ENCODE measurements at places on chromosomes 6 and 20.

DNA sequence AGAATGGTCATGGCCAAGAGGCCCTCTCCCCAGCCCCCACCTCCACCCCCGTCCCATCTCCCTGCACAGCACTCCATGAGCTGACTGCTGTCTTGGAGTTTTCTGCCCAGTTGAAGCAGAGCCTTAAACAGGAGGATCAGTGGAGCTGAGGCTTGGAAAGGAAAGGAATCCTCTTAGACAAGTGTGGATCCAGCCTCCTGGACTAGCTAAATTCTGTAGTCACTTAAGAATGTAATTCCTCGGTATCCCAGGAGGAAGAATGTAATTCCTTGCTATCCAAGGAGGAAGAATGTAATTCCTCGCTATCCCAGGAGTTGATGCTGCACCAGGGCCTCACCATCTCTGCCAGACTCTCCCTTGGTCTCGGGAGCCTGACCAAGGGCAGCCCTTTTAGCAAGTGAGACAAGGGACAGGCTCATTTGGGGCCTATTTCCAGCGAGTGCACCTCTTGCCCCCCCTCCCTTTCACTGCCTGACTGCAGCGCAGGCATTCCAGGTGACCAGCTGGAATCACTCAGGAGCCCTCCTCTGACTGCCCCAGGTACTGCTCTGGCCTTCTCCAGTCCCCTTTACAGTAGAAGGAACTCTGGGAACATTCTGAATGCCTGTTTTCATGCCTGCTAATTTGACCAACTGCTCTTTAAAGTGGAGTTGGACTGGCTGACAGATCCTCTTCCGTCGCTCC is 76.2 kb downstream of the TCP11 start:
- no peak for DNase-seq

DNA sequence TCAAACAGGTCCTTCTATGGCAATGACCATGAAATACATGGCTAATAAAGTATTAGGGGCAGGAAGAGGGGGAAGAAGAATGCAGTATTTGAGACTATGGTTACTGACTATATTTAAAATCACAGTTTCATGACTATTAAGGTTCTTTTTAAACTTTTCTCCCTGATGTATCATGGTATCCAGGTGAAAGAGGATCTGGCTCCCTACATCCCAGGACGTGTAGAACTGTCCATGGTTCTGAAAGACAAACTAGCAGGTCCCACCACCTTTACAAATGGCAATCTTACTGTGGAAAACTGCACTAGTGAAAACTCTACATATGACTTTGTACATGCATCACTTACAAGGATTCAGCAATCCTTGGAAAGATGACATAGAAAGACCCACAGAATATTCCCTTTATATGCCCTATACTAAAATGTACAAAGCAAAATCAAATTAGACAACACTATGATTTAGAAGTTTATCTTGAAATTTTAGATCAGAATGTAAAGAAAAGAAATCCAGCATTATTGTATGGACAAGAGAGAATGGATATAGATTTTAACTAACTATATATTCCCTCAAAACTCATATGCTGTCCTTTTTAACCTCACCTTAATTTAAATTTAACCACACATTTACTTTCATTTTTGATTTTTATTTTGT is 33.5 kb downstream of the RPP21 start:
- no peak for DNase-seq

- DNase-seq = no peak
These were observed 18.8 kb upstream of the ITCH start for GRCh38 chr20:34344238-34344637.

DNA sequence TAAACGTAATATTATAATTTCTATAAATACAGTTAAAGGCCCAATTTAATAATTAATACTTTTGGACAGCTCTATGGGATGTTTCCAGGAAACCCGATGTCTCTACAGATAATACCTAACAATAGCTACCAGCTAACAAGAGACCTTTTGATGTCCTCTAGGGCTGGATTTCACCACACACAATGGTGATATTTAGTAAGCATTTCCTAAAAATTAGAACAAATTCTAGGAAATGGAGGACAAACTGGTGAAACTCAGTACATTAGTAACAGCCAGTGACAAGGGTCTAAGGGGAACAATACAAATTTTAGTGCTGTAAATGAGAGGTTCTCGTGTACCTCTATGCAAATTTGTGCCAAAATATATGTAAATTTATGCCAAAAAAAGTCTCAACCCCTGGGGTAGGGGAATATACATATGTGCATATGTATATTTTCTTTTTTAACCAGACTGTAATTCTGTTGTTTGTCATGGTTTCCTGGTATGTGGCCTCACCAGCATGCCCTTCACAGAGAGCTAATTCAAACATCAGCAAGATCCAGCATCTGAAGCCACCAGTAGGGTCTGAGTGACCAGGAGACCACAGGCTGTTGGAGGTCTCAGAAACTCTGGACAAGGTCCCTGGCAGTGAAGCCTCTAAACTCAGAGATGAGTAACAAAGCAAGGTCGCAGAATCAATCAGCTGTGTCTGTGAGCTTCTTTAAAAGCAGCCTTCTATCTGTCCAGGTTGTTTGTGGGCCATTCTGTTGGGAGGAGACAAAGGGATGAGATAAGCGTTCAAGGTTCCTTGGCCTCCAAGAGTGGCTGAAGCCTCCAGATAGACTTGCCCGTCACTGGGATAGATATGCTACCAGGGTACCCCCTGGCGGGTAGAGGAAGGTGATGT is 235.1 kb upstream of the RREB1 start:
- no peak for DNase-seq

DNA sequence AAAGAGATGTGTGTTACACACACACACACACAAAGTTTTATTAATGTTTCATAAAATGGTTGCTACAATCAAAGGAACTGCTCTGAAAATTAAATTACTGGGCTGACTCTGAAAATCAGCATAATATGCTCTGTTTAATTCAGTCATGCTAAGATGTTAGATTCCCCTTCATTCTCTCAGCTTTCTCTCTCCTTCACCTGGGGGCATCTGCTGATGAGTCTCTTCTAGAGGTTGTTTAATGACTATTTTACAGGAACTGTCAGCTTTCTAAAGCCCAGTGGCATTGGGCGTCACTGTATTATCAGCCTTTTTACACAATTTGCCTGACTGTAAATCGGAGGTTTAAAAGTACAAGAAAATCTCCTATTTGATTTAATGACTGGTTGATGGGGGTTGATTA is 559.7 kb upstream of the POU3F2 start:
- DNase-seq = no peak

GRCh38 chr20:1160991-1161390 is 23.8 kb downstream of the TMEM74B start:
- DNase-seq = no peak

DNA sequence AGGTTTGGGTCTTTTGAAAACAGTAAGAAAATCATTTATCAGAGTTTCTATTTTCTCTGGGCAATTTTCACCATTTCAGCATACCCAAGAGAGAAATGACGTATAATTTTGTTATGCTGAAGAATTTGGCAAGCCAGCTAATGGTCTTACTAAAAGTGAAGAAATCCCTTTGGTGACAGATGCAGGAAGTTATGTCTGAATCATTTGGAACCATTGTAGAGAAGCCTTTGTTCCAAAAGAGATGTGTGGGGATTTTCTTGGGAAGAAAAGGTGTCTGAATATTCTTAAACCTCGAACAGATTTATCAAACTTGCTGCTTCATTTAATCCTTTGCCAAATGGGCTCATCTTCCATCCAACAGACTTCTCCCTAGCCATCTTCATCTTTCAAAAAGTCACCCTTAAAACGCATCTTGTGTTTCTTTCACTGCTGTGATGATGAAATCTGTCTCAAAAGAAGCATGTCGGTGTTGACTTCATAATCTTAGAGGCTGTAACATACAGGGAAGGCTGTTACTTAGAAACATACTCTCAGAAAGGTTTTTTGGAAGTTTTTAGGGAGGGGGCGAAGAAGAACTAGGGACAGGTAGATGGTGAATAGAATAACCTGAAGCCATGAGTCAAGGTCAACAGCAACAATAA is 39.5 kb downstream of the CITED2 start:
- no peak for DNase-seq

- DNase-seq = no peak
These were observed 39.2 kb upstream of the TXLNB start for GRCh38 chr6:139330826-139331500.

DNA sequence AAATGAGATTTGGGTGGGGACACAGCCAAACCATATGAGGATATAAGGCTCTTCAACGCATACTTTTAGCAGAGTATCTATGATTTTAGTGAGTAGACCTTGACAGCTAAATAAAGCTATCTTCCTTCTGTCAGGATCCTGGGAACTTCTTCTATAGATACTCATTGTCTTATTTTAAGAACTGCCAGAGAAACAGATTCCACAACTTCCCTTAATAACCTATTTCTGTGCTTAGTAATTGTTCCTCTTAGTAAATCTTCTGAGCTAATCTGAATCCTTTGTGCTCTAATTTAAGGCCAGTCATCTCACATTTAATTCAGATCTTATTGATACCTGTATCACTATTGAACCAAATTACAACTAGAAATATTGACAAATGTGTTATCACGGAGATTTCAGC is 64.0 kb upstream of the CEP85L start:
- no peak for DNase-seq

- DNase-seq = no peak
These were observed 43.3 kb upstream of the MRPS10 start for GRCh38 chr6:42260972-42261371.

DNA sequence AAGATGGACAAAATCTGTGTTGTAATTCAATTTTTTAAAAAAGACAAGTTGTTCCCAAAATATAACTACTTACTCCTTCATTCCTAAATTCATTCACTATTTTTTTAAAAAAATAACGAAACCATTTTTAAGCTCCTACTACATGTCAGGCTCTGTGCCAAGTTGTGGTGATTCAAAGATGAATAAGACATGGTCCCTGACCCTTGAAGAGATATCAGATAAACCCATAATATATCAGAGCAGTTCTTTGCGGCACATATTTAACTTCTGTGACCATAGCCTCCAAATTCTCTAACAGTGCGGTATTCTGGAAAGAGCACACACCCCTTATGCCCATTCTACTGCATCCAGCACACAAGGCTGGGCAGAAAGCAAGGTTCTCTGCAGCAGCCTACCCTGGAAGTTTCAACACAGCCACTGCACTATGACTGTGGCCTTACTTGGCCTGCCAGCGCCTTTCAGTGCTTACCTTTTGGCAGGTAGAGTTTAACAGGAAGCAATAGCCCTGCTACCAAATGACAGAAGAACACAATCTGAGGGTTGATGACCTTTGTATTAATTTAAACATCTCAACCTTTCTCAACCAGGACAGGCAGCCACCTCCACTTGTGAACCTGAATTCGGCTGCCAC is 406.5 kb downstream of the BTBD9 start:
- no peak for DNase-seq

- no peak for DNase-seq
These were observed 184.2 kb downstream of the PHF3 start for GRCh38 chr6:63819831-63820230.

GRCh38 chr6:106451439-106451838 is 90.9 kb downstream of the CRYBG1 start:
- DNase-seq = no peak

GRCh38 chr6:138219901-138220300 is 1.6 kb upstream of the PBOV1 start:
- no peak for DNase-seq

DNA sequence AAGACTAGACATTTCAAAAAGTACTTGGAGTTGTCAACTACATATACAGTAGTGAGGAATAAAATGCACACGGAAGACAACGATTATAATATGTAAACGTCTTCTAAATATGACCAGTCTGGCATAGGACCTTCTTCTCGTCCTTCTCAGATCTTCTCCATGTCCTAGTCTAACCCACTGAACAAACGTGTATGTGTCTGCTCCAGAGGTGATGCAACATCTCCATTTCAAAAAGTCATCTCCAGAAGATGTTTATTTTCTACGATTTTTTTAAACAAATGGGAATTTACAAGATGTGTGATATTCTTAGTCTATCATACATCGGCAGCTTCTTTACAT is 89.9 kb downstream of the GPX5 start:
- DNase-seq = no peak

GRCh38 chr6:31651602-31652191 is 764 bp downstream of the BAG6 start:
- DNase-seq = no peak

- DNase-seq = no peak
These were observed 18.0 kb downstream of the HFE start for GRCh38 chr6:26105109-26105730.

DNA sequence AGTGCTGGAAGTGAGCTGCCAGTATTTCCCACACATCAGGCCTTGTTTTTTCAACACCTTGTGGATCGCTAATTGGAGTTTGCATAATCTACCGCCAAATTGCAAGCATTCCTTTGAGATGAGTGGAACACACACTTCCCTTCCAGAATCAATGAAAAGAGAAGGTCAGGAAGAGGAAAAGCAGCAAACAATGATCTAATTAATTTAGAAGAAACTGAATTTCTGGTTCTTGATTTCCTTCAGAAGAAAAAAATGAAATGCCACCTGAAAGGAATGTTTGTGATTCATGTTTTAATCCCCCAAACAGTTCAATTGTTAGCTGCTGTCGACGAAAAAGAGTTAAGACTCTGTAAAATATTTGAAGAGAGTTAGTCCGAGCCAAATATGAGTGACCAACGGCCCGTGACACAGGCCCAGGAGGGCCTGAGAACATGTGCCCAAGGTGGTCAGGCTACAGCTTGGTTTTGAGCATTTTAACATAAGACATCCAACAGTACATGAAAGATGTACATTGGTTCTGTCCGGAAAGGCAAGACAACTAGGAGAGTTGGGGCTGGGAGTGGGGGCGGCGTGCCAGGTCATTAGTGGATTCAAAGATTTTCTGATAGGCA is 182.3 kb downstream of the MTFR2 start:
- DNase-seq = no peak

- no peak for DNase-seq
These were observed 60.5 kb upstream of the SRSF6 start for GRCh38 chr20:43397147-43397546.

DNA sequence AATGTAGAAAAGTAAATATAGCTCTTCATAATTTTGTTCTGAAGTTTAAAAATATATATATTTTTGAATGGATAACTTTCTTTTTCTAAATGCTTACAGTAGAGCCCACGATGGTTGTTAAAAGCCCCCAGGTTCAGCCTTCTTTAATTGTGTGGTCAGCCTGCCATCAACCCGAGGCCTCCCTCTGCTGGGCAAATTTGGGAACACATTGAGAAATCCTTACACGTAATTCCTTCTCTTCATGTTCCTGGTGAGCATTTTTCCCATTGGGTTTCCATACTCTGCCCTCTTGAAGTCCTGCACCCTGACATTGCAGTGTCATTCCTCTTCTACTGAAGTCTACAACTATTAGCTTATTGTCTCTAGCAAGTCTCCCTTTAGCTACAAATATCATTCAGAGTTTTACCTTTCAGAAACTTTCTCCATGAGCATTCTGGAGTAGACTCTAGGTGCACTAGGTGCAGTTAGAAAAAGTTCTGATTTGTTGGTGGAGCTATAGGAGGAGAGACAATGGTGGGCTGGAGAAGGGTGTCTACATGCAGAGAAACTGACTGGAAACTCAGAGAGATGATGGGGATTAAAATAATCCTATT is 40.6 kb downstream of the TRIM38 start:
- no peak for DNase-seq

DNA sequence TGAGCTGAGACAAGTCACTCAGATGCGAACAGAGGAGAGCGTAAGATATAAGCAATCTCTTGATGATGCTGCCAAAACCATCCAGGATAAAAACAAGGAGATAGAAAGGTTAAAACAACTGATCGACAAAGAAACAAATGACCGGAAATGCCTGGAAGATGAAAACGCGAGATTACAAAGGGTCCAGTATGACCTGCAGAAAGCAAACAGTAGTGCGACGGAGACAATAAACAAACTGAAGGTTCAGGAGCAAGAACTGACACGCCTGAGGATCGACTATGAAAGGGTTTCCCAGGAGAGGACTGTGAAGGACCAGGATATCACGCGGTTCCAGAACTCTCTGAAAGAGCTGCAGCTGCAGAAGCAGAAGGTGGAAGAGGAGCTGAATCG is 9.5 kb upstream of the SNRNP48 start:
- DNase-seq = no peak
